ENCODE measurements at places on chromosomes 16 and 17.
A peak's percentile ranks its signal among the peaks of the same experiment; 100 is the strongest.

- peak; percentile 97 for DNase-seq
These were observed at the start of gene IRX3 for GRCh38 chr16:54286366-54287130. Gene IRX3, minus strand, starts transcription at chr16:54286787. Its CDS starts 737 bp downstream, at chr16:54286050.

DNA sequence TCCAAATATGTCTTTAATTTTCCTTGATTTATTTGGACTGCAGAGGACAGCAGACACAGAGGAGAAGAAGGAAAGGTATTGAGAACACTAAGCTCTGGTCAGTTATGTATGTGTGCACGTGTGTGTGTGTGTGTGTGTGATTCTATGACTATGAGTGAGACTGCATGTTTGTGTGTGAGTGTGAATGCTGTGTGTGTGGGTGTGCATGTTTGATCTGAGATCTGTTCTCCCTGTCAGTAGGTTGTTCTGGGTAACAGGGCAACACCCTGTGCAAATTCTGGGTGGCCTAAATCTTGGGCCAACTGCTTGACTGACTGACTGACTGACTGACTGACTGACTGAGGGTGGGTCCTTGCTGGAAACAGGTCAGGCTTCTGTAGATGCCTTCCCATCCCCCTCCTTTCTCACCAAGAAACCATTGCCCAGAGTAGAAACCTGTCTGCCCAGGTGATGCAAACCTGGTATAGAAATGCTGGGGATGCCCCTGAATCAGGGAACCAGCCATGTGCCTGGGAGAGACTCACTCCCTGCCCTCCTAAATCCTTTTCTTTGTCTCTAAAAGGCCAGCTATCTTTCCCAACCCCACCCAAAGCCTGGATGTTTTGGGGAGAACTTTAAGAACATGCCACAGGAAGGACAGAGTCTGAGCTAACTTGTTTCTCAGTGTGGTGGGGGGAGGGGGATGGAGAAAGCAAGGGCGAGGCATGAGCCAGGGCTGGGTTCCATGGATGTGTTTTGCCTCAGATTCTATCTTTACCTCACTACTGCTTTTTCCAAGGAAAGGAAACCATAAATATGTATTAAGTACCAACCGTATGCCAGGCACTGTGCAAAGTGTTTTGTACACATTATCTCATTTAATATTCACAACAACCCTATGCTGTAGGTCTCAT, 4.5 kb upstream of the NR1D1 start:
- DNase-seq = no peak

DNA sequence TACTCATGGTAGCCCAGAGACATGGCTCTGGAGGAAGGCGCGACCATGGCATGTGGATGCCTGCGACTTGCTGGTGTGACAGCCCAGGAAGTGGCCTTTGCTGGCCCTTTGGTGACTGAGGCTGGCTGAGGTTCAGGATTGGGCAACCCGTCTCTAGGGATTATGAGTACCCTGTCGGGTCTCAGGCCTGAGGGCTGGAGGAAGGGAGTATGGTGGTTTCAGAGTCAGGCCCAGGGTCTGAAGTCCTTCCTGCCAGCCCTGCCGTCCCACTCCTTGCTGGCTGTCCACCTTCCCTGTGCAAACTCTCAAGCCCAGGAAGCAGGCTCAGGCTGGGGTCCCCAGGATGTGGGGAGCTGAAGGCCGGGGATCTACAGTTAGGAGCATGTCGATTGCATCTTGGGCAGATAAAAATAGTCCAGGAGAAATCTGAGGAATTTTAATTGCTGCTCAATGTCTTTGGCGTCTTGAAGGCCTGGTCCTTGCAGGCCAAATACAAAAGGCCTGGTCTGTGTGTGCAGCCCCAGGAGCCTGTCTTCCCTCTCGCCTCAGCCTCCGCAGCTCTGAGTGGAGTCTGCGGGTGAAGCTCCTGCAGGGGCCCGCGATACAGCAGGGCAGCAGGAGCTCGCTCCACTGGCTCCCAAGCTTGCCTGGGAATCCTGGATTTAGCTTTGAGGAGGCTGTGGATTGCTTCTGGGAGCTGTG, 52.5 kb downstream of the NKD1 start:
- no peak for DNase-seq

GRCh38 chr17:40464392-40464855, 21.2 kb downstream of the IGFBP4 start:
- no peak for DNase-seq

- no peak for DNase-seq
These were observed 244.1 kb upstream of the MAF start for GRCh38 chr16:79844603-79845002.

DNA sequence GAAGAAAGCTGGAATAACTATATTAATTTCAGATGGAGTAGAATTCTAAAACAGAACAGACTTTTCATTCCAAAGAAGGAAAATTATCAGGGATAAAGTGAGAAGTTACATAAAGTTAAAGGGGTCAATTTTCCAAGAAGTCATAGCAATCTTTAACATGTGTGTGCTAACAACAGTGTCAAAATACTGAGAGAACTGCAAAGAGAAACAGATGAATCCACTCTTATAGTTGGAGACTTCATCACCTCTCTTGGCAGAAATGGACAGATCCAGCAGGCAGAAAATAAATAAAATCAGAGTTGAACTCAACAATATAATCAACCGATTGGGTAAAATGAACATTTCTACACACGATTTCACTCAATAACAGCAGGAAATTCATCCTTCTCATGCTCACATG, 5.4 kb downstream of the ABCA9 start:
- DNase-seq = no peak

DNA sequence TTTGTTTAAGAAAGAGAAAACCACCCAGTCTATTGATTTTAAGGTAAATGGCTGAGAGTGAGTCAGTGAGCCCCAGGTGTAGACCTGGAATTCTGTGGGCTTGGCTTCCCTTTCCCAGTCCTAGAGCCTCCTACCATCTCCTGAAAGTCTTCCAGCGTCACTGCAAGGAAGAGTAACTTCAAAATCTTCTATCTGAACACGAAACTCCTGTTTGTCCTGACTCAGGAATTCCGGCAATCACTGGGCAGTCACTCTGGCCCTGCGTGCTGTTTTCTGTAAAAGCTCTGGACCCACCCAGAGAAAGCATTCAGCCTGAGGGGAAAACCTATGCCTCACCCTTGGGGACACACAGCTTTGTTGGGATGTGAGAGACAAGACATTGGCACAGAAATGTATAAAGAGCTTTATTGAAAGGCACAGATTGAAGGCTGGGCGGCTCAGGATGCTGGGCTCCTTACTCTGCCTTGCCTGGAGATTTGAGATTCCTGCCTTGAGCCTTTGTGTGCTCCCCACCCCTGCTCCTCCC, 15.9 kb downstream of the MINK1 start:
- DNase-seq = peak; percentile 79

DNA sequence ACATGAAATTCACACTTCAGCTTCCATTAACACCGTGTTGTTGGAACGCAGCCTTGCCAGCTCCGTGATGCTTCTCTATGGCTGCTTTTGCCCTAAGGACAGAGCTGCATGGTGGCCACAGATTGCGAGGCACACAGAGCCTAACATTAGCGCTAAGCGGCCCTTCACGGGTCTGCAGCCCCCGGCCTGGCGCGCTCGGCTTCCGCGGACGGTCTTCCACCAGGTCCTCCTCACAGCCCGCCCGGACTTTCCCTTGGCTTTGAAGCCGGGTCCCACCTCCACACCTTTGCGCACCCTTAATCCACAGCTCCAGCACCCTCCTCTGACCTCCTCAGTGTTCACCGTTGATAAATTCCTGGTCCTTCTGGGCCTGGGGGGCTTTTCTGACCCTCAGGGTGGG, 19.6 kb downstream of the SCGB1C2 start:
- DNase-seq = no peak

DNA sequence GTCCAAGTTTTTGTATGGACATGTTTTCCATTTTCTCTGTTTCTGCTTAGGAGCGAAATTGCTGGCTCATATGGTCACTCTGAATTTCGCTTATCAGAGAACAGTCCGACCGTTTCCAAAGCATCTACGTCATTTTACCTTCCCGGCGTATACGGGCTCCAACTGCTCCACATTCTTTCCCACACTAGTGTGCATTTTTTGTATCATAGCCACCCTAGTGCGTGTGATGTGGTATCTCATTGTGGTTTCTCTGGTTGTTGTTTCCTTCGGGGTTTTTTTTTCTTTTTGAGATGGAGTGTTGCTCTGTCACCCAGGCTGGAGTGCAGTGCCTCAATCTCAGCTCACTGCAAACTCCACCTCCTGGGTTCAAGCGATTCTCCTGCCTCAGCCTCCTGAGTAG, 31.0 kb upstream of the BHLHA9 start:
- no peak for DNase-seq

DNA sequence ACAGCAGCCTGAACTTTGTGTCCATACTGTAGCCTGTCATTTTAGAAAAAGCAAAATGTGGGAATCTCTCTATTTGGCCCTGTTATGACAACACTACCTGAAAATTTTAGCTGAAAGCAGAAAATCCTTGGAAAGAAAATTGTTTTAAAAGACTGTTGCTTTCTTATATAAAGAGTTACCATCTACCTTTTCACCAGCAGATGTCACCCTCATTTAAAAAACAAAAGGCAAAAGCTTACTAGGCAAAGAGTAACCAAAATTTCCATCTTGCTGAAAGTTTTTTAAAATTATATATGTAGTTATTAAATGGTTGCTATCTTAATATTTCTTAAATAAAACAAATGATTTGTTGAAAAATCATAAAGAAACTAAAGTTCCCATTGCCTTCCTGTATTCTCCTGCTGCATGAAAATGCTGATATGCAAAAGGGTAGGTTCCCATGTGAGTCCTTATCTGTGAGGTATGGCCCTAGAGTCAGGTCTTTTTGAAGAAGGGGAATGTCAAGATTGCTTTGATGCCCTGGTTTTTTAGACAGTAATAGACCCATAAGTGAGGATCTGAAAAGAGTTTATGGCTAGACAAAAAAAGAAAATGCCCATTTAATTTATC, 61.0 kb downstream of the TNRC6C start:
- DNase-seq = peak; percentile 58

- DNase-seq = peak; percentile 53
These were observed 2.8 kb downstream of the PLCD3 start for GRCh38 chr17:45129426-45129939.

- DNase-seq = no peak
These were observed 11.4 kb downstream of the NDUFAF8 start for GRCh38 chr17:81250286-81251093.

DNA sequence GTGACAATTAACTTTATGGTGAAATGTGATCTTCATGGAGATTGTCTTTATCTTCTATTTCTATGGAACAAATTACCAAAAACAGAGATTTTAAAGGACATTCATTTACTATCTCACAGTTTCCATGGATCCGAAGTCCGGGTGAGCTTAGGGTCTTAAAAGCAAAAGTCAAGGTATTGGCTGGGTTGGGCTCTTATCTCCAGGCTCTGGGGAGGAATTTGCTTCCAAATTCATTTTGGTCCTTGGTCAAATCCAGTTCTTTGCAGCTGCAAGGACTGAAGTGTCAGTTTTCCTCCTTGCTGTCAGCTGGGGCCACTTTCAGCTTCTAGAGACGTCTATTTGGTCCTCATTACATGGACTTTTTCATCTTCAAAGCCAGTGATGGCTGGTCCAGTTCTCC, 395.8 kb upstream of the MAF start:
- DNase-seq = no peak

- DNase-seq = no peak
These were observed 772 bp upstream of the SAMD14 start for GRCh38 chr17:50130559-50131305.

DNA sequence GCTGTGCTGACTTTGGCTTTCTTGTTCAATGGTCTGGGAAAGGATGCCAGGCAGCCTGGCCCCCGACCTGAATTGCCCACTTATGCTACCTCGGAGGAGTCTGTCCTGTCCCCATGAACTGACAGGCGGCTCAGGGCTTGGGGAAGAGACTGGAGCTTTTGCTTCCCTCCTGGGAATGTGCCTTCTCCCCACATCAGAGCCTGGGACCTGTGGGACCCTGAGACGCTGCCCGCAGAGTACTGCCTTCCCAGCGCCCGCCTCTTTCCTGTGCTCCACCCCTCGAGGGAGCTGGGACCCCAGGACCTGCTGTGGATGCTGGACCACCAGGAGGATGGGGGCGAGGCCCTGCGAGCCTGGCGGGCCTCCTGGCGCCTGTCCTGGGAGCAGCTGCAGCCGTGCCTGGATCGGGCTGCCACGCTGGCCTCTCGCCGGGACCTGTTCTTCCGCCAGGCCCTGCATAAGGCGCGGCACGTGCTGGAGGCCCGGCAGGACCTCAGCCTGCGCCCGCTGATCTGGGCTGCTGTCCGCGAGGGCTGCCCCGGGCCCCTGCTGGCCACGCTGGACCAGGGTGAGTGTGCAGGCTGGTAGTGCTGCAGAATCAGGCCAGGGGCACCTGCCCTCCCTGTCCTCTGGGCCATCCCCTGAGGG, 18.5 kb downstream of the FCSK start:
- DNase-seq = no peak

DNA sequence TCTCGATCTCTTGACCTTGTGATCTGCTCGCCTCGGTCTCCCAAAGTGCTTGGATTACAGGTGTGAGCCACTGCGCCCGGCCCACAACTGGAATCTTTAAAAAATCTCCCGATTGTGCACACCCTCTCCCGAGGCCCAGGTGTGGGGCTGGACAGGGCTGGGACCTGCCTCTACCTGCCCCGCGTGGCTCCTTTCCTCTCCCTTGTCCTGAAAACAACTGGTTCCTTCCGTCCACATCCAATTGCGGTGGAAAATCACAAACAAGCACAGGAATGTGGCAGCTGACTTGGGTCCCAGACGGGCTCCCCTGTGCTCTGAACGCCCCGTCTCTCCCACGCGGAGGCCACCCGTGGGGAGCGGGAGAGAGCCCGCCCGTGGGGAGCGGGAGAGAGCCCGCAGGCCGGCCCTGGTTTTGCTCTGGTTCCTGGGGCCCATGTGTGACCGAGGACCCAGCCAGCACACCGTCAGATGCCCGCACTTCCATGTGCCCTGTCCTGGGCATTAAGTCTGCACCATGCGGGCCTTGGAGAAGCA, 3.0 kb upstream of the TMEM204 start:
- no peak for DNase-seq

DNA sequence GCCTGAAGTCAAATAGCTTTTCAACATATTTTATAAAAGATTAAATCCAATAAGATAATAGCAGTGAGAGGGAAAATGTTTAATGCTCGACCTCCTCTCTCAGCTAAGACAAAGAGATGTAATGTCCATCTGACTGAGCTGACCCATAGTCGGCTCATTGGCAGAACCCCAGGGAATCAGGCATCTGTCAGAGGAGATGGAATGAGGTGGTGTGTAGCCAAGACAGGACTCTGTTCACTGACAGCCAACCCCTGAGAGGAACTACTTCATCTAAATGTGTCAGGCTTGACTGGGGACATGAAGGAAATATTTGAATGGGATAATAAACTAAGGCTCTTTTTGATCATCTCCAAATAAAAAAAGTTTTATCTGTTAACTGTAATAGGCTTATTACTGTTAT, 188.0 kb downstream of the CDH11 start:
- DNase-seq = no peak

- no peak for DNase-seq
These were observed 16.0 kb upstream of the RANGRF start for GRCh38 chr17:8272421-8272820.

GRCh38 chr17:50918933-50919296, 52.8 kb upstream of the TOB1 start:
- DNase-seq = peak; percentile 62

Data from GM23248 (cell line).